CD4-positive, alpha-beta T cell treated with Interleukin-21 for 1 hour (primary cell): ENCODE measurements at places on chromosomes 3 and 15.

GRCh38 chr3:127787571-127788365 is 34.5 kb downstream of the MGLL start:
- no peak for DNase-seq

DNA sequence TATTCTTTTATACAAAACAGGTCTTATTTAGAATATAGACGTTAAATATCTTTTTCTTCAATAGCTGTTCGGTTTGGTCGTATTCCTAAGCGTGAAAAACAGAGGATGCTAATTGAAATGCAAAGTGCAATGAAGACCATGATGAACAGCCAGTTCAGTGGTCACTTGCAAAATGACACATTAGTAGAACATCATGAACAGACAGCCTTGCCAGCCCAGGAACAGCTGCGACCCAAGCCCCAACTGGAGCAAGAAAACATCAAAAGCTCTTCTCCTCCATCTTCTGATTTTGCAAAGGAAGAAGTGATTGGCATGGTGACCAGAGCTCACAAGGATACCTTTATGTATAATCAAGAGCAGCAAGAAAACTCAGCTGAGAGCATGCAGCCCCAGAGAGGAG is 16.8 kb downstream of the NR1D2 start:
- no peak for DNase-seq

GRCh38 chr15:63815796-63816533 is 17.8 kb downstream of the HERC1 start:
- DNase-seq = no peak

DNA sequence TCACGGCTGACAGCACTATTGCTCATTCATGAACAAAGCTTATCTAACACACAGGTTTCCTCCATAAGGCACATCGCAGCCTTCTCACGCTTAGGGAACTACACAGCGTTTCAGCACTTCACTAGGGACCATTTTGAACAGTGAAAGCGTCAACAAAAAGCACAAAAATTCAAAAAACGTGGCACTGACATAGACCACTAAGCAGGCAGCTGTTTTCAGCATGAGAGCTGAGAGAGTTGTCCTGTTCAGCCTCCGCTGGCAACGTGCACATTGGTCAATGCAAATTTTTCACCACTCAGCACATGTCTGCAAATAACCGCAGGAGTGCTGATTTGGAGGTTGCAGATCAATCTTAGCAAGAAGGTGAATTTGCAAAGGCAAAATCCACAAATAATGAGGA is 109.2 kb downstream of the LRRK1 start:
- no peak for DNase-seq

GRCh38 chr3:24952388-24952787 is 457.7 kb upstream of the THRB start:
- no peak for DNase-seq

- DNase-seq = no peak
Observed at GRCh38 chr3:182925330-182925943, 54.9 kb downstream of the DCUN1D1 start.

DNA sequence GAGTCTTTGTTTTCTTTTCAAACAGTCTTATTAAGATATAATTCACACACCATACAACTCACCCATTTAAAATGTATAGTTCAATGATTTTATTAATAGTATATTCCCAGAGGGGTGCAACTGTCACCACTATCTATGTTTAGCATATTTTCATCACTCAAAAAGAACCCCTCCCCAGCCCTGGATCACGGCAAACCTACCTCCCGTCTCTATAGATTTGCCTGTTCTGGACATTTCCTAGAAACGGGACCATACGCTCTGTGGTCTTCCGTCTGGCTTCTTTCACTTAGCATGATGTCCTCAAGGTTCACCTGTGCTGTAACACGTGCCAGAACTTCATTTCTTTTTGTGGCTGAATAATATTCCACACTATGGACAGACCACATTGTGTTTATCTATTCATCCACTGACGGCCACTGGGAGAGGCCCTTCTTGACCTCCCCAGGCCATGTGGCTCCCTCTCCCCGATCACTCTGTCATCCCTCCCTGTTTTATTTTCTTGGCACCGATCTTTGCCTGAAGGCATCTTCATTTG is 56.4 kb downstream of the IQSEC1 start:
- DNase-seq = no peak

- DNase-seq = no peak
Observed at GRCh38 chr15:69045802-69046201, 31.3 kb downstream of the NOX5 start.

DNA sequence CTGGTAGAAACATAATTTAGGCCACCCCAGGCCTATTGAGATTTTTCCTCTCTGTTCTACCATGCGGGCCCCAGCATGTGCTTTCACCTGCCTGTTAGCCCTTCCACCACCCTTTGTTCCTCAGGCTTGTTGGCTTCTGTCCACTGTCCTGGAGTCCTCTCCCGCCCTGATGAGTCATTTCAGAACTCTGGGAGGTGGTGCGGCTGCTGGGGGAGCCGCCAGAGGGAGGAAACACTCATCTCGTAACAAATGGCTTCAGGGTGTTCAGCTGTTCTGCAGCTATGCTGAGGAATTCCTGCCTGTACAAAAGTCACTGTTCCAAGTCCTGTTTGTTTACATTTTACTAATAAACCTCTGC is 36.3 kb downstream of the LRTM1 start:
- DNase-seq = no peak

- no peak for DNase-seq
Observed at GRCh38 chr3:33989229-33989628, 190.8 kb downstream of the PDCD6IP start.

DNA sequence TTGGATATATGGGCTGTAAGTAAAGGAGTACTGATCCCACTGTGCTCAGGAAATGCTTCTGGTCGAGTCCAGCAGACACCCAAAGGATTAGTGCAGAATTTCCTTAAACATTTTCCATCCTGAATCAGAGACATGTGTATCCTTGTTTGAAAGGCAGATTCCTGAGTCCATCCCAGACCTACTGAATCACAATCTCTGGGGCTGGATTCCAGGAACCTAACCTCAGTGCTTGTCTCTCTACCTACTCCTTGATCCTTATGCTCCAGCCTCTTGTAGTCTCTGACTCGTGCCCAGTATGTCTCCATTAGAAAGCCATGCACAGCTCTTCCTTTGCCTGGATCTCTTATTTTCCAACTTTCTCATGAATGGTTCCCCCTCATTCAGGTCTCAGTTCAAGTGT is 585.8 kb downstream of the NLGN1 start:
- DNase-seq = no peak

DNA sequence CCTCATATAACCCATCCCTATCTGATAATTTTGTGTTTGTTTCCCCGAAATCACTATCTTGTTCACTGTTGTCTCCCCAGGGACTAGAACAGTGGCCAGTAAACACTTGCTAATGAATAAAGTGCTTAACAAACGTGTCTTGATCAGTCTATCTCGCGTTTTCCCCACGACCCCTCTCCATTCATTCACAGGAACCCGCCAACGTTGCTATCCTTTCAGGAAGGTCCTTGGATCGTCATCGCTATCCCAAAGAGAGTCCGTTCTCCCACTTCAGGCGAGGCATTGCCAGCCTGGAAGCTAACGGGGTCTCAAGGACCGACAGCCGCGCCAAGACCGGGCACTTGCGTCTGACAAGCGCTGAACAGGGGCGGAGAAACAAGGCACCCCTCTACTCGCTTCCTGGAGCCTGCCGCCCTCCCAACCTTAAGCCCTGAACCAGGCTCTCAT is 344 bp downstream of the LINS1 start:
- DNase-seq = no peak
